ENCODE measurements at places on chromosomes 12 and 14.

DNA sequence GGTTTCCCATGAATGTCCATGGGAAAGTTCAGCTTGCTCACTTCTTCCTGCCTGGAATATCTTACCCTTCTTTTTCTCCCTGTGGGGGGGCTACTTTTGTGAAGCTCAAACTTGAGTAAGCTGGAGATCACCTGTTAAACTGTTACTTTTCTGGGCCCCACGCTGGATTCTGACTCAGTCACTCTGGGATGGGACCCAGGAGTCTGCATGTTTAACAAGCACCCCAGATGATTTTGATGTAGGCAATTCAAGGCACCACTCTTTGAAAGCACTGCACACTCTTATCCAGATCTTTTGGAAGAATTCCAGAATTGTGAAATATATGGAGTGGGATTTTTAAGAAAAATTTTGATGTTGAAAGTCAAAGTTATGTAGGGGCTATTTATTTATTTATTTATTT lies 46.3 kb upstream of the IGF1 start:
- DNase-seq, result no peak

GRCh38 chr12:102966200-102966863 lies 8.9 kb downstream of the ASCL1 start:
- DNase-seq, result no peak

DNA sequence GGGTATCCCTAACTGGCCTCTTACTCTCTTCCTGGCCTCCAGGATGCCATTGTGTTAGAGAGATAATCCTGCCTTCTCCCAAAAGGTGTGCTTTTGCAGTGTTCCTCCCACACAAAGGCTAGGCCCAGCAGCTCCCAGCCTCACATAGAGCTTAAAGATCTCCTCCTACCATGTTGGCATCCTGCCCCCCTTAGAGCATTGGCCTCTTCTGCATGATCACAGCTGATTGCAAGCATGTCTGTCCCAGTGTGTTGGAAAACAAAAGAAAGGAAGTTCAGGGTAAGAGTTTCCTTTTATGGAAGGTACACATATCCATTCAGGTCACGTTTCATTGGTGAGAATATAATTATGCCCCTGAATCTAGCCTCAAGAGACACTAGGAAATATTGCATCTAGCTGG lies 405.4 kb downstream of the TMTC2 start:
- no peak for DNase-seq

DNA sequence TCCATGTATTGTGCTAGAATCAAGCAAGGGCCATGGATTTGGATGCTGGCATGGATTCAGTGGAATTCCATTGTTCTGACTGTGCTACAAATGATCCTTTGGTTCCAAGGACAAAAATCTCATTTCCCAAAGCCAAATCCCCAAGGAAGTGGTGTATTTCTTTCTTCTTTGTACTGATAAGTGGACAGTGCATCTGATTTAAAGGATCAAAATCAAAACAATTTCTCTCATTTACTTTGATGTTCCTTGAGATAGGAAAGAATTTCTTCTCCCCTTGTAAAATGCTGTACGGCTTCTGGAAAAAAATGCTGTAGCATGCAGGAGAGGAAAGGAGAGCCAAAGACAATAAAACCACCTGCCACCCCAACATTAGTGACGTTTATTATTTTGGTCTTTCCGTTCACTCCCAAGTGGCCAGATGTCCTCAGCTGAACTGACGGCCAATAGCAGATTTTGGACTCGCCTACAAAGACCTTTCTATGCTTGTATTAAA lies 185.7 kb downstream of the PRKD1 start:
- DNase-seq, result no peak

DNA sequence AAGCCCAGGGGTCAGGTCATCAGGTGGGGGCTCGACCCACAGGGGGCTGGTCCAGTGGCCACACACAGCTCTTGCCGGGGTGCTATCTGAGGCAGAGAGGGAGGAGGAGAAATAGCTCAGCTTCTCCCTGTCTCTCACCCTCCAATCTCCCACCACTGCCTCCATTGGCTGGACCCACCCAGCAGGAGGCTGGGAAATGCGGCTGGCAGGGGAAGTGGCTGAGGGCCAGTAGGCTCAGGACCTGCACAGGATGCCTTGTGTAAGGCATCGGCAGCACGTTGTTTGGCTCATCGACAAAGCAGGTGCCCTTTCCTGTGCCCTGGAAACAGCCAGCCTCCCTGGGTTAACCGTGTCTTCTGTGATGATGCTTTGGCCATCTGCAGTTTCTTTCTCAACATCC lies 58.8 kb upstream of the SLC24A4 start:
- no peak for DNase-seq

GRCh38 chr14:40393143-40393542 lies 960.9 kb upstream of the FBXO33 start:
- no peak for DNase-seq

- no peak for DNase-seq
These were observed 1.5 kb downstream of the PRDM4 start for GRCh38 chr12:107759410-107759809.

DNA sequence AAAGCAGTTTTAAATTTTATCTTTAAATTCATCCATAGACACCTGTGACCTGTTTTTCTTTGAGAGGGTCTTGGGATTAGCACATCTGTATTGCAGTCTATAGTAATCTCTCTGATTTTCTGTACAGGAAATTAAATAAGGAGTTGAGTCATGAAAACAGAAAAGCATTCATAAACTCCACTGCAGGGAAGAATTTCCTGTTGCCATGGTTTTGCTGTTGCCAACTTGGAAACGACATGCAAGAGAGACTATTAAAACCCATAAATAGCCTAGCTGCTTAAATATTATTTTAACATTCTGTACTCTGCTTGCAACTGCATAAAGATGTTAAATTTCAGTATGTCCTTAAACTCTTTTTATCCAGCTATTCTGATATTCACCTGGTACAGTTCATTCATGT lies 281.0 kb upstream of the RGS6 start:
- DNase-seq, result no peak

DNA sequence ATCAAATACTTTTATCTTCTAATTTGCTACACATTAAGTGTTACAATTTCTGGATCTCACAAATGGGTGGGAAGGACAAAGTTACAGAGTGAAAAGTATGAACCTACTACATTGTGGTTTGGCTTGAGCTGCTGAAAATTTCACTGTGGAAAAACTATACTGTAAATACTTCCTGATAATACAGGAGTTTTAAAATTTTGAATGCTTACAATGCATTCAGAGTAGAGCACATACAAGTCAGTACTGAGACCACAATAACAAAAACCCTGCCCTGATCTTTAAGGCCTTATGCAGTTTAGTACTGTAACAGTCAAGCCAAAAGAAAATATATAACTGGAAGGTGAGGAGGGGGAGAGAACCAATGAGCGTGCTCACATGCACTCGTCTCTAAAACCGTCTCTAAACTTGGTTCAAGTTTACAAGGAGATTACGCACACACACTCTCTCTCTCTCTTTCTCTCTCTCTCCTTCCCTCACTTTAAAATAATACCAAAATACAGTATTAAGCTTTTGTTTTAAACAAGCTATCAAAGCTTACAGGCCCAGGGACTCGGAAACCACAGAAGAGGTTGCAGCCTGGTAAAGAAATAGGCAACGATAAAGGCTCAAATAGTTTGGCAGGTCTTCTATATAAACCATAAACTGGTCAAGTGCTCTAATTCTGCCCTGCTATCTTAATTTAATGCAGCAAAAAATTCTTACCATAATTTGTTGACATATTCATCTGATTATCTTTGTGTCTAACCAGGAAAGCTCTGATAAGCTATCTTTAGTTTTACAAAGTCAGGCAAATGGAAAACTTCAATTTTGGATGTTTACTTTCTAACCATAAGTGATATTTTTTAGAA lies 58.0 kb downstream of the ATF7 start:
- DNase-seq, result no peak

GRCh38 chr12:121939186-121939585 lies 20.8 kb downstream of the CFAP251 start:
- DNase-seq, result no peak

- DNase-seq, result no peak
These were observed 14.4 kb upstream of the TBX5 start for GRCh38 chr12:114420182-114420943.

GRCh38 chr12:109553483-109553882 lies 19.8 kb downstream of the MMAB start:
- no peak for DNase-seq

- DNase-seq, result no peak
These were observed 22.6 kb downstream of the TCTN1 start for GRCh38 chr12:110636516-110636915.

- no peak for DNase-seq
These were observed at the start of the genes C12orf57 and RNU7-1 for GRCh38 chr12:6943722-6944380. Gene C12orf57, plus strand, starts transcription at chr12:6944022. Its CDS starts 100 bp downstream, at chr12:6944122. Gene RNU7-1, plus strand, starts transcription at chr12:6943816.
